ENCODE measurements at places on chromosomes 2 and 18. TPM values are rescaled to one million over a fixed set of nuclear protein-coding genes. Genes with fewer than 3 reads are reported as not detected.

DNA sequence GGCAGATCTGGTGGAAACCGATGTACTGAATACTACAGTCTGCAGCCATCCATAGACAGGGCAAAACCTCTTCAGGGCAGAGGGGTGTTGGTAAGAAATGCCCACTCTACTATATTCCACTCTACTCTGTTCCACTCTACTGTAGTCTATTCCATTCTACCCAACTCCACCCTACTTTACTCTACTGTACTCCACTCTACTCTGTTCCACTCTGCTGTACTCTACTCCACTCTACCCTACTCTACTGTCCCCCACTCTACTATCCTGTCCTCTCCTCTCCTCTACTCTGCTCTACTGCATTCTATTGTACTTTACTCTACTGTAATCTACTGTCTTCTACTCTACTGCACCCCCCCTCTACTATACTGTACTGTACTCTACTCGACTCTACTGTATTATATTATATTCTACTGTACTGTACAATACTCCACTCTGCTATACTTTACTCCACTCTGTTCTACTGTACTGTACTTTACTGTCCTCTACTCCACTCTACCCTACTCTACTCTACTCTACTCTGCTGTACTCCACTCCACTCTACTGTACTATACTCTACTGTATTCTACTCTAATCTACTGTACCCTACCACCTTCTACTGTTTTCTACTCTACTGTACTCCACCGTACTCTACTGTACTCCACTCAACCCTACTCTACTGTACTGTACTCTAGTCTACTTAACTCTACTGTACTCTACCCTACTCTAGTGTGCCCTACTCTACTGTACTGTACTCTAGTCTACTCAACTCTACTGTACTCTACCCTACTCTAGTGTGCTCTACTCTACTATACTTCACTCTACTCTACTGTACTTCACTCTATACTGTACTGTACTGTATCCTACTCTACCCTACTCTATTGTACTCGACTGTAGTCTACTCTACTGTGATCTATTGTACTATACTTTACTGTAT, 17.0 kb upstream of the FOXI3 start:
- no peak for DNase-seq

AGXT gene
- total RNA-seq: not detected

GRCh38 chr2:109663721-109664120, 49.6 kb downstream of the SOWAHC start:
- DNase-seq: no peak

DNA sequence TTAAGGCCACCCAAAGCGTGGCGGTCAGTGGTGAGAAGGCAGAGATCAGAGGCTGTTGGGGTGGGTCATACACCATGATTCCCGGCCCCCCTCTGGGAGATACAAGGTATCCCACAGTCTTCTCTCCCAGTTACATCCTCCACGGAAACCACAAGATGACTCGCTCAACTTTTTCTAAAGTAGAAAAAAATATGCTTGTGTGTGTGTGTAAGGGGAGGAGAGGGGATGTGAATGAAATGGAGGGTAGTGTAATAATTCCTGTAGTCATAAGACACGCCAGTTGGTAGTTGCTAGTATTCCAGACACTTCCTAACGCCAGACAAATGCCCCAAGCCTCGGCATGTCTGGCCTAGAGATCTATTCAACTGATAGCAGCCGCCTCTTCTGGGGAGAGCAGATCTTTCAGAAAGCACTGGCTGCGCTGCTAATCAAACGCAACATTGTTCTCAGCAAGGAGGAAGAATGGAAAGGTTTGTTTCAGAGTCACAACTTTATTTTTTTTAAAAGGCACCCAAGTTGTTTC, 143.5 kb downstream of the TGIF1 start:
- DNase-seq: no peak

C2orf78 gene
- total RNA-seq: not detected

DNA sequence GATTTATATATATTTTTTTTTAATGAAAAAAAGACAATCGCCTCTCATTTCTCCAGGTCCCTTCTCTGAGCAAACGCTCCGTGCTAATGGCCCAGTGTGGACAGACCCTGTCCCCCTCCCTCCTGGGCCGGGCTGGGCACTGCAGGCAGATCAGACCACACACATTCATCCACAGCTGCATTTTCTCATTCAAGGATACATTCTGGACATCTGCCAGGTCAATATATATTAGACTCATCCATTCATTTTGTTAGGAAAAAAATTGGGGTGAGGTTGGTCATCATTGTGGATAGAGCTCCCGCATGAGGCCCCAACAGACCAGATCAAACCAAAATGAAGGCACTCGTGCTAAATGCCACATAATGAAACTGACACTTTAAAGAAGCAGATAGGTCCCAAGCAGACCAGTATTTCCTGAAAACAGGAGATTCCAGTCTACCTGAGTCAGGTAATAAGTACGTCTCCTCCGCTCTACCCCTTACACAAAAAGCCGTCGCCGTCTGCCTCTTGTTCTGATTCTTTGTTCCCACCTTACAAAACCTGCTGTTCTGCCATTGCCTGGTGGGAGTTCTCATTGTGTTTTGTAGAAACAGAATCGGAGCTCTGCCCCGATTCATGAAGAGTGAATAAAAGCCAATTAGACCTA, 15.4 kb upstream of the OTOS start:
- no peak for DNase-seq

DNA sequence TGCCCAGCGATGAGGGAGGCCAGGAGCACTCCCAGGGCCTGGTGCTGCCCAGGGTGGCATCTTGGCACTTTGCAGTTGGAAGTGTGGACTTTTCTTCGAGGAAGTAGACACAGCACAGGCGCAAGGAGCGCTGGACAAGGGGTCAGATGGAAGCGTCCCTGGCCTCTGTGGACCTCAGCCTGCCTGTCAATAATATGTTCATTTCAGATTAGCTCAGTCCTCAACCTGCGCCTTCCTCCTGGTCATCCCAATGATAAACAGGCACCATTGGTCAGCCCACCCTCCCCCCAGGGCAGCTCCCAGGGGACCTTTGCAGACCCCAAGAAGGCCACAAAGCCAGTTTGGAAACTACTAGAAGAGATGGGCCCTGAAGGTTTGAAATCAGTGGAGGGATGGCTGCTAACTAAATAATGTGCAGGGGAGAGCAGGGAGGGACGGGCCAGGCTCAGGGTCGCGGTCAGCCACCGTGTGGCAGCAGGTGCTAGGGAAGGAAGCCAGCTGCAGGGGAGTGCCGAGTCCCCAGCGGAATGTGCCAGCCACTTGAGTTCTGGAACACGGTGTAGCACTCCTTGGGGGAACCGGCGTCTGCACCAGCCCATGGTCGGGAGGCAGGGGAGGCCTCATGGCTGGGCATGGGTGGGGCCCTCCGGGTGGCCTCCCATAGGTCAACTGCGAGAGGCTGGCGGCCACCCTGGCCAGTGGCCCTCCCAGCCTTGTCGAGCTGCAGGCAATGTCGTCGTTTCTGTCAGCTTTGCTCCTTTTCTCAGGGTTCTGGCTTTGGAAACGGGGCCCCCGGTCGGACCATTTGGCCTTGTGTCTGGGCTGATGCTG, 59.9 kb downstream of the ADI1 start:
- DNase-seq: no peak

DPP10 gene
- 0.05 TPM for total RNA-seq

- no peak for DNase-seq
These were observed 83.6 kb downstream of the MREG start for GRCh38 chr2:215929602-215930335.

GRCh38 chr2:195543902-195544894, 112.8 kb upstream of the SLC39A10 start:
- no peak for DNase-seq

NCKAP5 gene
- total RNA-seq: 4.3 TPM

ZNF638 gene
- 91.9 TPM for total RNA-seq

MSTN gene
- total RNA-seq: not detected

DNA sequence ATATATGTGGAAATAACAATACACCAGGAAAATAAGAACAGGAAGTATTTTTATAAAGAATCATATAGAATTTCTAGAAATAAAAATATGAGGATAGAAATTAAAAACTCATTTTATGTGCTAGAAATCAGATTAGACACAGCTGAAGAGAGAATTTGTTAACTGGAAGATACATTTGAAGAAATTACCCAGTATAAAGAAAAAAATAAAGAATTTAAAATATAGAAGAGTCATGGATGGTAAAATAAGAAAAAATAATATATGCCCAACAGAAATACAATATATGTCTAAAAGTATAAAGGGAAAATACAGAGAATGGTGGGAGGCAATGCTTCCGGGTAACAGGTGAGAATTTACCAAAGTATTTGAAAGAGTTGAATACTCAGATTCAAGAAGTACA, 539.9 kb downstream of the NR4A2 start:
- no peak for DNase-seq

ALPP gene
- total RNA-seq: not detected

DNA sequence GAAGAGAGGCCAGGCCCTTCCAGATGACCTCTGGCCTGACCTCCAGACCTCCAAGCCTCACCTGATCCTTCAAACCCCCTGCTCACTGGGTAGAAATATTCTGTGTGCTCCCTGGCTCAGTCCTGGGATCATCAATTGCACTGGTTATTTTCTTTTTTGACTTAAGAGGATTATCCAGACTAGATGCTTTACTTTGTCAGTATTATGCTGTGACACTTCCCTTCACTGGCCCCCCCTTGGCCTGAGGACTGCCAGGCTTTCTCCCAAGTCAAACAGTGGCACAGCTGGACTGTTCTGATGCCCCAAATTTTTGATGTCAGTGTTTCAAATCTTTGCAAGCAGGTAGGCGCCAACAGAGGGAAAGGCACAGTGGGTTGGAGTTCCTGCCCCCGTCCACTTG, 156.3 kb upstream of the SKOR2 start:
- no peak for DNase-seq

IL18R1 gene
- total RNA-seq: 1.0 TPM

DNA sequence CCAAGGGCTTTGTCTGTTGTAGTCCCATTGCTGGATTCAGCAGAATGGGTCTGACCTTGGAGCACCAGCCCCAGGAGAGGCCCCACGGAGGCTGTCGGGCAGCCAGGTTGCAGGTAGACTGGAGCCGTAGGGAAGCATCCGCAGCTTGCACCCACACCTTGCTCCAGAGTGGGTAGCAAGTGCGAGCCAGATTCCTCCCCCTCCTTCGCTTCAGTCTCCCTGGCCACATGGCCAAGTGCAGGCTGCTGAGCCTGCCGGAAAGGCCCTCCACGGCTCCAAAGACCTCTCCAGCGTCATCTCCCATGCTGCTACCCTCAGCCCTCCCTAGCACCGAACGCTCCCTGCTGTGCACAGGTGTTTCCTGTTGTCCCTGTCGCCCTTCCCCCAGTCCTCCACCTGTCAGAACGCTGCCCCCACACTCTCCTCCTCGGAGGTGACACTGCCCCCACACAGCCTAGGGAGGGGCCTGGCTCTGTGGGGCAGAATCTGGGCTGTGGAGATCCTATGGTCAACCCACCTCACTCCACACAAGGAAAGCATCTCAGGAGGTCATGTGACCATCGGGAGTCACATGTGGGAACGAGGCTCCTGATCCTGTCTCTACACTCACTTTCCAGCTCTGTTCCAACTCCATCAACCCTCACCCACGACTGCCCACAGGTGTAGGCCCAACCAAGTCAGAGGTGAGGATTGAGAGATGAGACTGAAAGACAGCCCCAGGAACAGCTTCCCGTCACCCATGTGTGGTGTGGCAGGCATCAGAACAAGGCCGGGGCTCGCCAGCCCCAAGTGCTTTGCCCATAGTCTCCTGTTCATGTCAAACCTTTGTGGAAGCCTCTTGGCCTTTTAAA, 8.3 kb downstream of the KCNF1 start:
- no peak for DNase-seq

- DNase-seq: no peak
These were observed 23.3 kb upstream of the MAPRE3 start for GRCh38 chr2:26946841-26947784.

DNA sequence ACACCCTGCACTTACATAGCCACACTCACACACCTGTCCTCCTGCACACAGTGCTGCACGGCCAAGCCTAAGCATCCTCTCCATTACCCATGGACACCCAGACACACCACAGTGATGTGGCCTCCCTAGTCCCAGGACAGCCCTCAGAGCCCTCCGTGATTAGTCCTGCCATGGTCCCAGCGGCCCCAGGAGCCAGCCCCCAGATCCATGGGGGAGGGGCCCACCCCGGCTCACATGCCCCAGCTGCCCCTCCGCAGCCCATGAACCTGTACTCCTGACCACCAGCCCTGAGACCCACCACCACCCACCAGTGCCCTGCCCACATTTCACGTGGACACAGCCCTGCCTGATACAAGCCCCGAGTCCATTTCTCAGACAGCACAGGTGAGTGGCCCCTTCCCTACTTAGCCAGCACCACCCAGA, 8.1 kb upstream of the DUSP2 start:
- DNase-seq: no peak

DNA sequence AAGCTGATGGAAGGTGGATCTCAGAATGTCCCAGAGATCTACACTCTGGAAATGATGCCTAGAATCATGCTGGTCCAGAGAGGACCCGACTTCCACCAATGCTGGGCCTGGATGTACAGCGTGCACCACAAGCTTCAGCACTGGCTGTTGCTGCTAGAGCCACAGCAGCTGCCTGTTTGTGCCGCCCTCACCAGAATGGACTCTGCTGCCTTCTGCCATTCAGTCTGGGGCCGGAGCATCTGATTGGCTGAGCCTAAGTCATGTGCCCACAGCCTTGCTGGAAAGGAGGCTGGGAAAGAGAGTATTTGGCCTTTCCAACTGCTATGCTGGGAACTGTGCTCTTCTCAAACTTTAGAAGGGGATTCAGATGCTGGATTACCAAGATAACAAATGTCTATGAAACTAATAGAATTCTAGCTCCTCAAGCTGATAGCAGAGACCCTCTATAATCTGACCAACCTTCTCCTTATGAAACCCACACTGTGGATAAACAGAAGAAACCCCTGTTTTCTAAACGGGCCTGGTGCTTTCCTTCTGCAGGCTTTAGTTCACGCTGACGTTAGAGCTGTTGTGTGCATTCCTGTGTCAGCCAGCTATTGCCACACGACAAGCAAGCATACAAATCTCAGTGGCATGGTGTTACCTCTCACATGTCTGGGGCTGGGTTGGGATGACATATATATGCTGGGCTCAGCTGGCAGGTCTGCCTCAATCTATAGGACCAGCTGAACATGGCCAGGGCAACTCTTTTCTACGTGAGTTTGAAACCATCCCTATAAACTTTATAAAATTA, 4.1 kb upstream of the LOXHD1 start:
- DNase-seq: no peak

All from Right ventricle myocardium inferior (tissue), 1 donor.